CD4-positive, alpha-beta T cell treated with Interleukin-4 for 4 hours (primary cell): ENCODE measurements at places on chromosomes 7 and 10.

- no peak for DNase-seq
Measured at GRCh38 chr7:53426145-53426750, 390.8 kb downstream of the POM121L12 start.

DNA sequence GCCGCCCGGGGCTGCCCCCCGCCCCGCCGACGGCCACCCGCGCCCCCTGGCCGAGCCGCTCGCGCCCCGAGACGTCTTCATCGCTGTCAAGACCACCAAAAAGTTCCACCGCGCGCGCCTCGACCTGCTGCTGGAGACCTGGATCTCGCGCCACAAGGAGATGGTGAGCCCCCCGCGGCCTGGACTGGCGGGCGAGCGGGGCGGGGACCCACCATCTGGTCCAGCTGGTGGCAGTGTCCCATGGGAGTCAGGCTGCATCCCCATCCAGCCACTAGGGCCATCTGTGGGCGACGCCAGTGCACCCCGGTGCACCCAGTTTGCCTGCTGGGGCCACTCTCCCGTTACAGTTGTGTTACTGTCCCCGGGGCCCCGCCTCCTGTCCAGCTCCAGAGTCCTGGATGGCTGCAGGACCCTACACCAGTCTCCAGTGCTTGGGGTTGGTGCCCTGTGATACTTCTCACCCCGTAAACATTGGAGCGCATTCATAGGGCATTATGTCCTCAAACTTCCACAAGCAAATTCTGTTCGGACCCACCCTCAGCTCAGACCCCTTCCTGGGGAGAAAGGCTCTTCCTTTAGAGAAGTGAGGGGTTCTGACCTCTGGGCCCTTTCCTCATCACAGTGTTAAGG is 672 bp downstream of the LFNG start:
- DNase-seq = no peak

DNA sequence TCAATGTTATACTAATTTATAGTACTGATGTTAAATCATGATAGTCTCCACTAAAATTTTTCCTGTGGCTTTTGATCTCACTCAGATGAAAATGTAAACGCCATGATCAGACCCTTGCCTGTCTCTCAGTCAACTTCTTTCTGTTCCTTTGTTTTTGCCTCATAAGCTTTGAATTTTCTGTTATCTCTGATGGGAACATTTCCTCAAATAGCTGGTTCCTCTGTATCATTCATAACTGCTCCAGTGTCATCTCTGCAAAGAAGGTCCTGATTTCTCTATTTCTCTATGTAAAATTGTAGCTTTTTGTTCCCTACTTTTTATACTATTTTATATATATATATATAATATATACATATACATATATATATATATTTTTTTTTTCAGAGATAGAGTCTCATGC is 67.5 kb downstream of the GPR141 start:
- DNase-seq = no peak

DNA sequence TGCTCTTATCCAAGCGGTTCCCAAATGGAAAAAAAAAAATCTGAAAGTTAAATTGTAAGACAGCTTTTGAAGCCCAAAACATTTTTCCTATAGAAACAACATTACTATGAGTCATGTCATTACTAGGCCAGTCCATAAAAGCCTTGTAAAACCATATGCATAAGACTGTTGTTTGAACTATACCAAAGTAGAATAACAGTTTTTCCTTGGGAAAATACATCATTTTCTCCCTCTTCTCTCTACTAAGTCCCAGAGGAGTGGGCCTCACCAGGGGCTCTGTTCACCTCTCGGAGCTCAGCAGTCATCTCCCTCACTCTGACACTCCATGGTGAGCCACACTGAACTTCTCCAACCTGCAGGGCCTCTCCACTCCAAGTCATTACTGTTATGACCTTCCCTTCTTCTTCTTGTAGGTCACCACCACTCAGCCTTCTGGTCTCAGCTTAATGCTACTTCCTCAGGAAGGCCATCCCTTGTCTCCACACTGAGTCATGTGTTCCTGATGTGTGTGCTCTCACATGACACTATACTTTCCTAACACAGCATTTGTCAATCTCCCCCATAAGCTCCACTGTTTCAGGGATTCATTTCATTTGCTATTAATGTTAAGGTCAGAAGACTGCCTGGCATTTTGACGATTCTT is 32.5 kb downstream of the ZNF438 start:
- peak; percentile 15 for DNase-seq

DNA sequence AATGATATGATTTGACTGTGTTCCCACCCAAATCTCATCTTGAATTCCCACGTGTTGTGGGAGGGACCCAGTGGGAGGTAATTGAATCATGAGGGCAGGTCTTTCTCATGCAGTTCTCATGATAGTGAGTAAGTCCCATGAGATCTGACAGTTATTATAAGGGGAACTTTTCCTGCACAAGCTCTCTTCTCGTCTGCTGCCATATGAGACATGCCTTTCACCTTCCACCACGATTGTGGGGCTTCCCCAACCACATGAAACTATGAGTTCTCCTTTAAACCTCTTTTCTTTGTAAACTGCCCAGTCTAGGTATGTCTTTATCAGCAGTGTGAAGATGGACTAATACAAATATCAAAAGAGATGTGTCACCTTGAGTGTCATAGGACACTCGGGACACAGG is 502.7 kb upstream of the PODXL start:
- no peak for DNase-seq

- no peak for DNase-seq
Measured at GRCh38 chr10:94412449-94412848, 10.1 kb downstream of the TBC1D12 start.

DNA sequence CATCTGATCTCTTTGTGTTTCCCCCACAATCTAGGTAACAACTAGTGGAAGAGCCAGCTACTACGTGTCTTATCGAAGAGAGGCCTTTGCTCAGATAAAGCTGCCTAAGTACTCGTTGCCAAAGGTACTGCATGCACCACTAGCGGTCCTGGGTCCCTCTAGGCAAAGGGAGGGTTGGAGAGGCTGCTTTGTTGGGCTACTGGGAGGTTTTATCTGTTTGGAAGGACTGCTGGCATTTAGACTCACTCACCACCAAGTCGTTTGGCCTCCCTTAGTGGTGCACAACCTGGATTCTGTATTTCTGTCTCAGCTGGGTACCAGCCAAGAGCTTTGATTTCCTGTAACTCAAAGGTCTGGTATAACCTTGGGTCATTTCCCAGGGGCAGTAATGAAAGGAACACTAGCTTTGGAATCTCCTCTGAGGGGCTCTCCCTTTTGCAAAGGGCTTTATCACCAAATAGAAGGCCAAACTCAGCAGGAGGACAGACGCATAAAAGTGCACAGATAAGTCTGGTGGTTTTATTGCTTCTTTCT is 498.3 kb downstream of the SORCS3 start:
- DNase-seq = no peak

GRCh38 chr7:14503623-14504022 is 398.9 kb downstream of the DGKB start:
- DNase-seq = no peak

DNA sequence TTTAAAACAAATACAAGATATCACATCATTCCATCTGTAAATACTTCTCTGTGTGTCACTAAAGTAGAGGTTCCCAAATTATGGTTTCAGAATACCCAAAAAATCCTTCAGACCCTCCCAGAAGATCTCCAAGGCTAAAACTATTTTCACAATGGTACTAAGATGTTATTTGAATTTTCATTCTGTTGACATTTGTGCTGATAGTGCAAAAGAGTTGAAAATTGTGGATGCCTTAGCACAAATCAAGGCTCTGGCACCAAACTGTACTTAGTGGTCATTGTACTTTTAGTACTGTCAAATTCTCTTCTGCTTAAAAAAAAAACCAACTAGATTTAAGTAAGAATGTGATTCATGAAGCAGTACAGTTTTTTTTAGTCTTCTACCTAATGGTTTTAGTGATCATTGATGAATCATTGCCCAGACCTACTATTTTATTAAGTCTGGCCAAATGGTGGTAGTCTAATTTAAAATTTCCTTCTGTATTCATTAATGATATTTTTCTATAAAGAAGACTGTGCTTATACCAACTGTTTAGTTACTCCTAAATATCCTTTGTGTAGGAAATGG is 50.5 kb downstream of the TPST1 start:
- no peak for DNase-seq
